ENCODE measurements at places on chromosomes 5 and 9.
A peak's percentile ranks its signal among the peaks of the same experiment; 100 is the strongest.

DNA sequence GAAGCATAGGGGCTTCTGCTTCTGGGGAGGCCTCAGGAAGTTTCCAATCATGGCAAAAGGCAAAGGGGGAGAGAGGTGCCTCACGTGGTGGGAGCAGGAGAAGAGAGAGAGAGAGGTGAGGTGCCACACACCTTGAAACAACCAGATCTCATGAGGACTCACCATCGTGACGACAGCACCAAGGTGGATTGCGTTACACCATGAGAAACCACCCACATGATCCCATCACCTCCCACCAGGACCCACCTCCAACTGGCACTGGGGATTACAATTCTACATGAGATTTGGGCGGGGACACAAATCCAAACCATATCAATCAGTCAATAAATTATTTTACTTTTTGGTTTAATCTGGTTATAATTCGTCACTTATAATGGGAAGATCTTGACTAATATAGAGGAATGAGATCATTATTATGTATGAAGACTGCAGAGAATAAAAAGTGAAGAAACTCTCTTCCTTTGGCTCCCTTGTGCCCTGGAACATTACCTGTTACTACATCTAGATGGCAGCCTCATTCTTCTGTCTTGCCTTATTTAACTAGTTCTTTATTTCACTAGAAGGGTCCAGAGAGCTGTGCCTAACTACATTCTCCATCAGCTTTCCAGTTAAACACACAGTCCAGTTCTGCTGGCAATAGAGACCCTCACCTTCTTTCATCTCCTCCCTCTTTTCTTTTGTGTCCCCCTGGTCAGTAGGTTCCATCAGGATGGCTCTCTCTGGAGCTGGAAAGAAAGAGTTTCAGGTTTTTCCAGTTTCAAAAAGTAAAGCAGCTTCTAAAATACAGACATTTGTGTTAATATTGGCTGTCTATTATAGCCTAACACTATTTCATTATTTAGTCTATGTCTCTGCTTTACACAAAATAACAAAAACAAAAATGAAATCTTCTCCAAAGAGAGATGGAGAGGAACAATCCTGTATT, 21.7 kb upstream of the SPINK7 start:
- no peak for DNase-seq

DNA sequence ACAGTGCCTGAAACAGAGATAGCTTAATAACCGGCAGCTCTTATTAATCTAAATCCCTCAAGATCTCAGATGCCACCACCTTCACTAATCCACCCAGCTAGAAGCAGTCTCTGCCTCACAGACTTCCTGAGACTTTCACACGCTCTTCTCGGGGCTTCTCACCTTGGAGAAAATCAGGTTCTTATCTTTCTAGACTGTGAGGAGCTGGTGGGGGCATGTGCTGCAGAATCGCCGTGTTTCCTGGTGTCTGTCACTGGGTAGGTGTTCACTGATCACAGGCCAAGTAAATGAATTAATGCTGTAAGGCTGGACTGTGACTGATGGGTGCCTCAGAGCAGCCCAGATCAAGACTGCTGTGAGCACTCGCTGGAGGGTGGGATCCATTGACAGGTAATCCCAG, 101.7 kb downstream of the PSD2 start:
- peak; percentile 22 for DNase-seq

DNA sequence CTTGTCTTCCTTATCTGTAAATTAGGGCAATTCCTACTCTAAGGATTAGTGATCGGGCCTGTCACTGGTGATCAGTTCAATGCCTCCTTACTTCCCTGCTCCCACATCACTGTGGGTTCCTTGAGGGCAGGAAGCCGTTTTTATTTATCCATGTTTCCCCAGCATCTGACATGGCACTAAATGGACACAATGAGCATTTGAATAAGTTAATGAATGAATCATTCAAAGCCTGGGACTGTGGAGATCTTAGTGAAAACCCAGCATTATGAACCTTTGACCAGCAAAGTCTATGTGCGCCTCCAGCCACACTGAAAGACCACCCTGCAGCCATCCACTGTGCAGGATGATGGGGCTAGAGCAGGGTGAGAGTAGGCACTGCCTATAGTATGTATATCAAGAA, 11.6 kb downstream of the COL15A1 start:
- DNase-seq, result no peak

- no peak for DNase-seq
Measured at GRCh38 chr9:101966691-101967090, 228.2 kb upstream of the GRIN3A start.

DNA sequence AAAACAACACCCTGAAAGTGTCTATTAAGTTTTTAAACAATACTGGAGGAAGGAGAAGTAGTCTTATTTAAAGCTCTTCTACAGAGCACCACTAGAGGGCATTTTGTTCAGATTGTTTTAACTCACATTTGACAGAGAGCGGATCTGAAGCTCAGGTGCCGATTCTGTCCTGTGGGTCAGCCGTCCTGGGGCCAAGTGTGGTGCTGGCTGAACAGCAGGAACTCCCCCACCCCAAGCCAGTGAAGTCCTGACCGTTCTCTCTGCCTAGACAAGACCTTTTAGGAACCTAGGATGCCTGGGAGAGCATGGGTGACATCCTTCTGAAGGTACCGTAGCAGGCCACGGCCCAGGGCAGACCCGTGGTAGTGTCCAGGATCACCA, 3.9 kb downstream of the EXOC3 start:
- DNase-seq, result peak; percentile 18

DNA sequence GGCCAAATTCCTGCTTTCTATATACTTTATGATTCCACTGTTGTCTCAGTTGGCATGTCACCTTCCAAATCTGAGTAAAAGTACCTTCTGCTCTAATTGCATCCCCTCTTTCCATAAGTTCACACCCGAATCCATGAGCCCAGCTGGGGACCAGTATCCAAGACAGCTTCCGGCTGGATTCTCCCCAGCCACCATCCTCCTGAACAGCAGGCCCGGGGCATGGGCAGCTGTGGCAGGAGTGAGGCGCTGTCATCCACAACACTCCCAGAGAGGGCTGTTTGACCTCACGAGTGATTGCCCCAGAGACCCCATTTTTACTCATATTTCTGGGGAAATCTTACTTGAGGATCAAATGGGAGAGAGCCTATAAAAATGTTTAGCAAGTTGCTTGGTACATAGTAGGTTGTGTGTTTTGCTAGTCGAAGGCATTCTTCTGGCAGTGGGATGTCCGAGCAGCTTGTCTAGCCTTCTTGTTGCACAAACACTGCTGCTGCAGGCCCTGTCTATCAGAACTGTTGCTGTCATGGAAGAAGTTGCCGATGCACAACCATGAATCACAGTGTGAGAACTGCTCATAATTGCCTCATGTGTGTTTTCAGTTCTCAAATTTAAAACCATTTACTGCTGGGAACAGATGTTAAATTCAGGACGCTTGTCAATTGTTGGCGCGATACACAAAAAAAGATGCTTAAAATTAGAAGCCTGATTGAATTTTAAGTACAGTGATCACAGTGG, 93.8 kb downstream of the HSPA4 start:
- DNase-seq, result no peak
